Occipital lobe (tissue), 3 donors: ENCODE measurements at places on chromosomes 4 and X. TPM values are rescaled to one million over a fixed set of nuclear protein-coding genes. Genes with fewer than 3 reads are reported as not detected.

DNA sequence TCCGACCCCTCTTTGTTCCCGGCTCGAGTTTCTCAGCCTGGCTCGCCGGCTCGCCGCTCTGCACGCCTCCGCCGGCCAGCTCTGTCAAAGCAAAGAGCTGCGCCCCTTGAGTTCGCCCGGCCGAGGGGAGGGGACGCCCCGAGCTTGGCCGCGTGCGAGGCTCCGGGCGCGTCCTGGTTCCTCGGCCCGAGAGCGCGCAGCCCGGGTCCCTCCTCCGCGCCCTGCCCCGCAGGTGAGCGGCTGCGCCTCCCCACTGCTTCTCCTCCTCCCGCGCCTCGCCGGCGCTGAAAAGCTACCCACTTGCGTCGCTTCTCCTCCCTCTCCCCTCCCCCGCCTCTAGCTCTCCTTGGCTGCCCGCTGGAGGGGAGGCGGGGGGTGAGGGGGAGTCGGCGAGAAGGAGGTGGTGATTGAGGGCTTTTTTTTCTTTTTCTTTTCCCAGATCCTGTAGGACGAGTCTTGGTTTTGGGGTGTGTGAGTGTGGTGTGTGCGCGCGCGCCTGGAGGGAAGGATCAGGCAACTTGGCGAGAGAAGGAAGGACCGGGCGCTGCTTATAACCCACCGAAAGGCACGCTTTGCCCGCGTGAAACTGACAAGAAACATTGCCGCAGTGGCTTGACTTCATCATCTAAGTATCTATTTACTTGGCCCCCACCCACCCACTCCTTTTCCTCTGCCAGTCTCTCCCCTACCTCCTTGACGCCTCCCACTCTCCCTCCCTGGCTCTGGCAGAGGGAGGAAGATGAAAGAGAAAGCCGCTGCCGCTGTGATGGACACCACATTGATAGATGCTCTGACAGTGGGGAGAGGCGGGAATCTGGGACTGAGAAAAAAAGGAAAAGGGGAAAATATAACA lies at the start of gene LEF1:
TSS of gene LEF1 (minus strand) at position 262 of the 853 bp plus-strand sequence. CDS start 1,165 bp downstream, outside the sequence.
- DNase-seq: no peak

GABRG1 gene
- 49.9 TPM for total RNA-seq

DNA sequence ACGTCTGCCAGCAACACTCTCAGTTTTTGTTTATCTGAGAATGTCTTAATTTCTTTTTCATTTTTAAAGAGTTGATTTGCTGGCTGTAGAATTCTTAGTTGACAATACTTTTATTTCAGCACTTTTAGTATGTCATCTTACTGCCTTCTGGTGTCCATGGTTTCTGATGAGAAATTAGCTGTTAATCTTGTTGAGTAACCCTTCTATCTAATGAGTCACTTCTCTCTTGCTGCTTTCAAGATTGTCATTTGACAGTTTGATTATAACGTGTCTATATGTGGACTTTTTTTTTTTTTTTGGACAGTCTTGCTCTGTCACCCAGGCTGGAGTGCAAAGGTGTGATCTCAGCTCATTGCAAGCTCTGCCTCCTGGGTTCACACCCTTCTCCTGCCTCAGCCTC lies 24.0 kb upstream of the TMEM255A start:
- DNase-seq: no peak

CT45A2 gene
- total RNA-seq: not detected

PARM1 gene
- total RNA-seq: 8.6 TPM

DNA sequence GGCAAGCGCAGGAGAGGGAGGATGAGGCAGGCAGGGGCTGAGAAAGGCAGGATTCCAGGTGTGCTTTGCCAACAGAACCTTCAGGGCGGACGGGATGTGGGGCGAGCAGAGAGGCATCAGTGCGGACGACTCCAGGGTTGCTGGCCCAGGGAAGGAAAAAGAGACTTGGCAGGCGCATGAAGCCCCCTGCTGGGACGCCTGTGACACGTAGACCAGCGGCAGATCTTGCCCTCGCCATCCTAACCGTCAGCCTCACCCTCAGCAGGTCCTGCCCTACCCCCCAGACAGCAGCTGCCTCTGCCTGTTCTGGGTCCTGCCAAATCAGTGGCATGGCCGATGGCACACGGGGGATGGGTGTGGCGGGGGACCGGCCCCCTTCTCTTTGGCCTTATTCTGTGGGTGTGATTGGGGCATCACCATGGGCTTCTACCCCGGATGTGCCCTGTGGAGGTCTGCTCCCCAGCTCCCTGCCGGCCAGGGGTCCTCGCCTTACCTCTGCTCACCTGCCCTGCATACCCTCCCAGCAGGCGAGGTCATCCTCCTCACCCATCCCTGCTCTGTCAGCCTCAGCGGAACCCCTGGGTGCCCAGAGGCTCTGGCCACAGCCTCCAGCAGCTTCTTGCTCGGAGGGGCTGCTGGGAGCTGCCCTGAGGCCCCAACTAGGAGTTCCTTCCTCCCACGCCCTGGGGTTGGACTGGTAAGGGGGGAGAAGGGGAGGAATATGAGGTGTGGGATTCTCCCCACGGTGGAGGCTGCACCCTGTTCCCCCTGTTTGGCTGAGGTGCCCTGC lies 2.9 kb upstream of the SH3BP2 start:
- no peak for DNase-seq

- no peak for DNase-seq
Measured at GRCh38 chr4:102253860-102254259, 91.4 kb downstream of the SLC39A8 start.

CXorf65 gene
- total RNA-seq: not detected

- DNase-seq: no peak
Measured at GRCh38 chrX:153992180-153992579, 19.6 kb downstream of the TMEM187 start.

GRCh38 chr4:172055046-172055445 lies 241.8 kb downstream of the GALNTL6 start:
- no peak for DNase-seq

DNA sequence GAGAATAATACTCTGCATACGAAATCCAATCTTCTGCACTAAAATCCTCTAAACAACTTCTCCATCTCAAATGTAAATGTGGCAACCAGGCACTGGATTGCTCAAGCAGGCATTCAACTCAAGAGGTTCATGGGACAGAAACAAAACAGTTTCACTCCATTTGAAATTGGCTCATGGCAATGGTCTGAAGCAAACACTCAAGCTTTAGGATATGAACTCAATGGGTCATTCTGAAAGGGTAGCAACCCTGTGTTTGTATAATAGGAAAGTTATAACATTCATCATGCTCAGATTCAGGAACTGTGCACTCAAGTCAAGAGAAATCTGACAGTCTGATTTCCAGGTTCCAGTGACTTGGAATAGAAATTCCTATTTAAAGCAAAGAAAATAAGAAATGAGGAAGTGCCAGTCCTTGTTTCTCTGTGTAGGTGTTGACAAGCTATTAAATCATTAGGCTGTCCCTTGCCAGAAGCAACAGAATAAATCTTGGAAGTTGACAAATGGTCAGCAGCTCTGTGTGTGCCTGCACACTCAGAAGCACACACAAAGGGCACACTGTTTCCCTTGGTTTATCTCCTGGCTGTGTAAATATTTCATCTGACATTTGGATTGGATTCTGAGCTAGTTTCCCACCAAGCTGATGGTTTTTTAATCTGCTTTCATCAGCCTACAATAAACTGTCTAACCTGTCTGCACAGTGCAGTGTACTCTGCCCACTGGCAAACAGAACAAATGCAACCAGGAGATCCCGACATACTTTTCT lies 75.9 kb upstream of the CITED1 start:
- DNase-seq: no peak

NSDHL gene
- 14.5 TPM for total RNA-seq

DNA sequence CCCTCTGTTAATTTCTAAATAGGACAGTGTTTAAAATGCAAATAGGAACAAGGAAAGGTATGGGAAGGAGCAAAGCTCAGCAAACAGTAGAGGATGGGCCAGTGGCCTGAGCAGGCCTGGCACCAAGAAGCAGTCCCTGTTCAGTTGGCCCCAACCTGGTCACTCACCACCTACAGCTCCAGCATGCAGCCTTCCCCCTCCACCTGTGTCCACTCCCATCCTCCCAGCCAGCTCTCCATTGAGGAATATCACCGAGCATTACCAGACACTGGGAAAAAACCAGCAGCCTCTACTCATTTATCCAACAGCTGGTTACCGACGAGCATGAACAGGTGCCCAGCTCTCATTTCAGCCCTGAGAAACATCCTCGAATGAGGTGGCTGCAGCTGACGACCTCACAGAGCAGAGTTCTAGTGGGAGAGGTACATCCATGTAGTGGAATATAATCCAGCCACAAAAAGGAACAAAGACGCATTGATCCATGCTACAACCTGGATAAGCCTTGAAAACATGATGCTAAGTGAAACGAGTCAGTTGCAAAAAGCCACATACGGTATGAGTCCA lies 25.6 kb downstream of the CD99L2 start:
- DNase-seq: no peak

DNA sequence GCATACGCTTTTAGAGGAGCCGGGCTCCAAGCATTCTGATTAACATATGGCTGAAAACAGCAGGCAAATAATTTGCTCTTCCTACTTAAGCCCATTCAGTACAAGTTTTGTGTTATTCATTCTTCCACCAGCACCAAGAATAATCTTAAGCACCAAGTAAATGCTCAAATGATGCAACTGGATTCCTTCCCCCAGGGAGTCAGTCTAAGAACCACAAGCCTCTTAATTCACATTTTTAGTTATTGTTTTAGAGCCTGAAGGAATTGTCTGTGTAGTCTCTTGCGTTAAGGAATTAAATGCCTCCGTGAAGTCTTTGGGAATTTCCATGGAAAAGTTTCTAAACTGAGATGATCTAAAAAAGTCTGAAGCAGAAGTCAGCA lies 61.5 kb upstream of the MAGEB2 start:
- DNase-seq: no peak

DNA sequence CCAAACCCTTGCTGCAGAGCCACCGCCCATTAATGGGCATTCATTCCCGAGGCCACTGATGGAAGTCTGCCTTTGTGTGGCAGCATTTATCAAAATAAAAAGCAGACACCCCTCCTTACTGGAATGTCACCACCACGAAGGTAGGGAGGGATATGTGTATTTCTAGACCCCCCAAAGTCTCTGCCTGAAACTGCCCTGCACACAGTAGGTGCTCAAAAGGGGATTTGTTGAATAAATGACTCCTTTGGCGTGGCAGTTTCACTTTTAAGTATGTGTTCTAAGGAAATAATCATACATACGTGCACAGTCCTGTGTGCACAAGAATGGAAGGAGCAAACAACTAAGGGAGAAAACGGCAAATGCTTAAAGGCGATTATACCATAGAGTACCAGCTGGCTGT lies 23.6 kb upstream of the GLOD5 start:
- no peak for DNase-seq

SORCS2 gene
- total RNA-seq: 4.1 TPM

DNA sequence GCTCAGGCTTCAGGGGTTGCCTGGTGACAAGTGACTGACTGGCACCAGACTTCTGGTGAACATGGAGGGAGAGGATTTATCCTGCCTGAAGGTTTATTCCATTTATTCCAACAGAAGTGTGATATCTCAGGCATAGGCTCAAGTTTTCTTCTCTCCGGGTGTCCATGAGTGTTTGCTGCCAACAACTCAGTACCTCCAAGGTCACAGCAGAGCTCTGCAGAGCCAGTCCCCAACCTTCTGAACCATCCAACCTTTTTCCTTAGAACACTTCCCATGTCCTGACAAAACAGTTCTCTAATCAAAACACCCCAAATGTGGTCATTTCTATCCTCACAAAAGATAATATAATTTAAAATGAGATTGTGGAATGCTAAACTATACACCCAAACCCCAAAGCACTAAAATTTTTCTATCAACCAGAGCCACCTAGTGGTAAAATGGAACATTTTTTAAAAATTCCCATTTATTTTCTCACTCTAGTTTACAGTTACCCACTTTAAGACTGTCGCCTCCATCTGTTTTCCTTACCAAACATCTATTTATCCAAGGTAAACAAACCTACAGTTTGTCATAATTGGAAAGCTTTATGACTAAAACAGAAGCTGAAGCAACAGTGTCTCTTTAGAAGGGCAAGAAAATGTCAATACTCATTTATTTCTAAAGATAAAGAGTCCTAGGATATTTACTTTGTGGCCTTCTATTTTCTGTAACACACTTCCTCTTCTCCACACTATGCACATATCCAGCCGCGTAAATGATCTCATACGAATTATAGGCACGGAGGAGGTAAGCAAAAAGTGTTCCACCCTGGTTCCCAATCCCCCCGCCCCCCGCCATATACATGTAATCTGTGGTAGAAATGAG lies 39.5 kb downstream of the TMEM154 start:
- DNase-seq: no peak

DNA sequence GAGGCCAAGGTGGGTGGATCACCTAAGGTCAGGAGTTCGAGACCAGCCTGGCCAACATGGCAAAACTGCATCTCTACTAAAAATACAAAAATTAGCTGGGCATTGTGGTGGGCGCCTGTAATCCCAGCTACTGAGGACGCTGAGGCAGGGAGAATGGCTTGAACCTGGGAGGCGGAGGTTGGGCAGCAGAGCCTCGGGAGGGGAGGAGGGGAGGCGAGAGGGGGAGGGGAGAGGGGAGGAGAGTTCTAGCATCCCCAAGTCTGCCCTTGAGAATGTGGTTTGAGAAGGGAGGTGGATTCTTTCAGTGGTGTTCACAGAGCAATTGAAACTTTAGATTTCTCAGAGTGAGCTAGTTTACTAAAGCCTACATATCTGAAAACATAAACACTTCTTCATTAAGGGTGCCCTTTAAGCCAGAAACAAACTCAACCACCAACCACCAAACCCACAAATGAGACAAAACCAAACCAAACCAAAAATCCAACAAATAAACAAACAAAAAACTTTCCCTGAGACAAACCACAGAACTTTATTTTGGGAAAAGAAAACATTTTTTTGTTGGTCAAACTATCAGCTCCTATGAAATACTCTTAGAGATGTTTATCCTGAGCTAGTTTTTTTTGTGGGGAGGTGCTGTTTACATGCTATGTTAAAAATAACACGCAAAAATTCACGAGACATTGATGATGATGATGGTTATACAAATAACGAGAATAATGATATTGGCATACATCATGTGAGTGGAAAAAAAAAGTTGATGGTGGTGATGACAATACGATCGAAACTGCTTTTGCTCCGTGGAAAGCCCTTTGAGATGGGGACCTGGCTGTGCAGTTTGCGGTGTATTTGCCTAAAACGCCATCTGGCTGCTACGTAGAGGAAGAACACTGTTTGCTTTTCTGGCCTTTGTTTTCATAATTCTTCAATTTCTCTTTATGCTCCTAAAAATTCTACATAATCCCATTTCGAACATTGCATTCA lies 98.2 kb upstream of the PRKX start:
- no peak for DNase-seq

GRCh38 chr4:188779581-188779980 lies 640.3 kb downstream of the TRIML1 start:
- DNase-seq: no peak

SERPINA7 gene
- total RNA-seq: not detected

DNA sequence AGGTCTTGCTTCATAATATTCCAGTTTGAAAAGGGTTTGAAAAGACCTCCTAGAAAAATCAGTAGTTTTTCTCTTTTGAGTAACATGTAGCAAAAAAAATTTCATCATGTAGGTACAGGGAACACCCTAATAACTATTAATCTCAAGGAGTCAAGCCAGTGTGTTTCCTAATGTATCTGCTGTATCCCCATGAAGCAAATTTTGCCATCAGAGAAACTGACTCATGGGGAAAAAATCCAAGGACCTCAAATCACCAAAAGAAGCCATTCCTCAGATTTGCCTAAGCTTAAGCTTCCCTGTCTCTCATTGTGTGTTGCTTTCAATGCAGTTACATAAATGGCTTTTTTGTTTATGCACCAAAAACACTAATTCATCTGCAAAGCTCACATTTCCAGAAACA lies 29.7 kb downstream of the F9 start:
- no peak for DNase-seq

- DNase-seq: no peak
Measured at GRCh38 chr4:183888564-183888963, 16.5 kb upstream of the STOX2 start.

GRCh38 chrX:63664741-63665140 lies 120.3 kb downstream of the ARHGEF9 start:
- no peak for DNase-seq

- no peak for DNase-seq
Measured at GRCh38 chr4:13534344-13535063, 9.8 kb downstream of the NKX3-2 start.
